Calu3 (cell line): ENCODE measurements at places on chromosomes 13 and 19. TPM values are rescaled to one million over a fixed set of nuclear protein-coding genes. Genes with fewer than 3 reads are reported as not detected.
A peak's percentile ranks its signal among the peaks of the same experiment; 100 is the strongest.

The LIM2 gene
- not detected in 2 replicates for total RNA-seq

The ZNF726 gene
- 9.7 and 10.0 TPM in 2 replicates for total RNA-seq

GRCh38 chr19:18380843-18381242, 5.1 kb upstream of the GDF15 start:
- no peak overlapping the region for H3K4me3 ChIP-seq
- H3K36me3 ChIP-seq, result peaks cover 19% of the 10 kb centered on the region
- peaks cover 7% of the 10 kb centered on the region for H3K4me1 ChIP-seq
- peak overlapping the region; percentile 91 for H3K27ac ChIP-seq

GRCh38 chr13:48594096-48594815, 59.5 kb upstream of the CYSLTR2 start:
- peaks cover 70% of the 10 kb centered on the region for H3K4me1 ChIP-seq
- H3K4me3 ChIP-seq, result no peak overlapping the region
- peaks cover 28% of the 10 kb centered on the region for H3K36me3 ChIP-seq
- peak overlapping the region; percentile 90 for H3K27ac ChIP-seq

The KL gene
- total RNA-seq, result 0.52 and 0.83 TPM in 2 replicates

DNA sequence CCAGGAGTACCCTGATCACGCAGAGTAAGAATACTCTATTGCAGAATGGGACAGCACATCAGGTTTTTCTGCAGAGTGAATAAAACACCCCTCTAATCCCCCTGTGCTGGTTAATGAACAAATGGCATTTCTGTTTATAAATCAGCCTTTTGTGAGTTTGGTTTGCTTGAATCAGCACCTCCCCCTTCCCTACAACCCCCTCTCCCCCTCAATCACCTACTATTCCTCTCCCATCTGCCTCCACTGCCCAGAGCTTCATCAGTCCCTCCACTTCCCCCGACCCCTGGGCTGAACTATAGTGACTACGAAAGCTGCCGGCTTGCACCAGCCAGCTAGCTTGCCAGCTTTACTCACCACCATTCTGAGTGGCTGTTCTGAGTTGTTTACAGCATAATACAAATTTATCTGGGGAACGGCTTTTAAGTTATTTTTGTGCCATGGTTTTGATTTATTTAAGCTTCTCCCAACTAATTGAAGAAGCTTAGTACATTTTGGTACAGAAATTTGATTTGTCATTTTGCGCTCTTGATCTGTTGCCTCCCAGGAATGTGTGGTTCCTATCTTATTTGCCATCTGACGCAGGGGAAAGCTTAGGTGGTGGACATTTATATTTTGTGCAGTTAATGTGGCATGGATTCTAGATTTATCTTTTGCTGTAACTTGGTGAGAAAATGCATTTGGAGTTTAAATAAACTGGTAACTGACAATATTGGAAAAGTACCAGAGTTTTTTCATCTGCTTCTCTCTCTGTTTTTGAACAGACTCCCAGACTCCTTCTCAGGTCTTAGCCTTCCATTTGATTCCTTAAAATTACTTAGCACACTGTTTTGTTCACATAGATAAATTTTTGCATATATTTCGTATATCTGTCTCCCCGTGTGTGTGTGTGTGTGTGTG, 41.7 kb upstream of the WDFY2 start:
- no peaks in the 10 kb centered on the region for H3K36me3 ChIP-seq
- no peak overlapping the region for H3K27ac ChIP-seq
- H3K4me3 ChIP-seq, result peak overlapping the region; percentile 47

DNA sequence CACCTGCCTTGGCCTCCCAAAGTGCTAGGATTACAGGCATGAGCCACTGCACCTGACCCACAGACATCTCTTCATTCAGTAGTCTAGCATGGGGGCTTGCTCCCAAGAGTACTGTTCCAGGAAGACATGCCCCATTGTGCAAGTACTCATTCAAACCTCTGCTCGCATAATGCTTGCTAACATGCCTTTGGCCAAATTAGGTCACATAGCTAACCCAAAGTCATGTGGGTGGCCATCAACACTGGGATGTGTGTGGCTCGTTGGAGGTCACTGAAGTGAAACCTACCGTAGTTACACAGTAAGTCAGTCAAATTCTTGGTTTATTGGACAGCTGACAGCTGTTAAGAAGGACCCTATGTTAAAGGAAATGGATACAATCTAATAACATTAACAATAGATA, 20.3 kb downstream of the RFXAP start:
- H3K27me3 ChIP-seq, result no peaks in the 10 kb centered on the region
- peaks cover 5% of the 10 kb centered on the region for H3K36me3 ChIP-seq
- no peaks in the 10 kb centered on the region for H3K4me1 ChIP-seq
- no peak for DNase-seq
- no peak overlapping the region for H3K27ac ChIP-seq
- no peak overlapping the region for H3K4me3 ChIP-seq

The ZNF558 gene
- 12.3 and 13.2 TPM in 2 replicates for total RNA-seq

The ADGRE1 gene
- total RNA-seq, result not detected in 2 replicates

The MYCBP2 gene
- total RNA-seq, result 22.0 and 22.6 TPM in 2 replicates

The RUBCNL gene
- not detected in 2 replicates for total RNA-seq

DNA sequence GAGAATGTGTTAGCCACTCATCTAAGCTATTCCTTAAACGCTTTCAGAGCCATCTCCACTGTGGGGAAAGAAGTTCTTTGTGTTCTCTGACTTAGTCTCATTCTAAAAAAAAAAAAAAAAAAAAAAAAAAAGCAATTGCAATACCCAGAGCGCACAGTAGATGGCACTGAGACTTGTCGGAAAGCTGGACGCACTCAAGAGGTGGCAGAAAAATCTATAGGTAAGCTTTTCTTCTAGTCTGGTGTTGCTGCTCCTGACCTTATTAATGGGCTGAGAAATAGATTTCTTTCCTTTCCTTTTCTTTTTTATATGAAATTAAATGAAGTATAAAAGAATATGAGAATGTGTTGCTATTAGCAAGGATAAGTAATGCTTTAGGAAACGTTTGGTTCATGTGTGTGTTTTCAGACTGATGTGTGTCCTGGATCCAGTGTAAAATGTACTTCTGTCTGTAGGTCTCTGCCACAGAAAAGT, 4.7 kb upstream of the GJB2 start:
- DNase-seq, result no peak
- H3K27me3 ChIP-seq, result peaks cover 21% of the 10 kb centered on the region
- no peaks in the 10 kb centered on the region for H3K36me3 ChIP-seq
- H3K4me1 ChIP-seq, result peaks cover 9% of the 10 kb centered on the region
- no peak overlapping the region for H3K4me3 ChIP-seq

- no peak for DNase-seq
- H3K4me1 ChIP-seq, result peaks cover 10% of the 10 kb centered on the region
- H3K4me3 ChIP-seq, result no peak overlapping the region
- H3K27me3 ChIP-seq, result no peaks in the 10 kb centered on the region
Observed at GRCh38 chr13:108345016-108345415, 75.5 kb downstream of the TNFSF13B start.

GRCh38 chr13:27408074-27408473, 16.3 kb upstream of the GTF3A start:
- peaks cover 12% of the 10 kb centered on the region for H3K4me1 ChIP-seq
- H3K4me3 ChIP-seq, result no peak overlapping the region
- H3K27me3 ChIP-seq, result peaks cover 59% of the 10 kb centered on the region
- no peak for DNase-seq
- H3K36me3 ChIP-seq, result no peaks in the 10 kb centered on the region

GRCh38 chr13:64556376-64556775, 2673.8 kb downstream of the PCDH9 start:
- no peaks in the 10 kb centered on the region for H3K4me1 ChIP-seq
- H3K27me3 ChIP-seq, result no peaks in the 10 kb centered on the region
- no peak for DNase-seq
- H3K27ac ChIP-seq, result no peak overlapping the region
- no peaks in the 10 kb centered on the region for H3K36me3 ChIP-seq

GRCh38 chr13:24539500-24540165, 27.1 kb upstream of the PARP4 start:
- peaks cover 28% of the 10 kb centered on the region for H3K27me3 ChIP-seq
- H3K27ac ChIP-seq, result no peak overlapping the region
- no peak overlapping the region for H3K4me3 ChIP-seq

- no peak overlapping the region for H3K27ac ChIP-seq
- DNase-seq, result no peak
- H3K4me3 ChIP-seq, result no peak overlapping the region
- H3K4me1 ChIP-seq, result peaks cover 47% of the 10 kb centered on the region
- H3K27me3 ChIP-seq, result no peaks in the 10 kb centered on the region
Observed at GRCh38 chr13:46666727-46667456, 113.9 kb downstream of the LRCH1 start.

- peak overlapping the region; percentile 72 for H3K4me3 ChIP-seq
- no peak for DNase-seq
- no peaks in the 10 kb centered on the region for H3K4me1 ChIP-seq
- H3K27me3 ChIP-seq, result peaks cover 13% of the 10 kb centered on the region
- H3K36me3 ChIP-seq, result peaks cover 11% of the 10 kb centered on the region
Observed at GRCh38 chr19:2978166-2978767, 903 bp downstream of the TLE6 start.

DNA sequence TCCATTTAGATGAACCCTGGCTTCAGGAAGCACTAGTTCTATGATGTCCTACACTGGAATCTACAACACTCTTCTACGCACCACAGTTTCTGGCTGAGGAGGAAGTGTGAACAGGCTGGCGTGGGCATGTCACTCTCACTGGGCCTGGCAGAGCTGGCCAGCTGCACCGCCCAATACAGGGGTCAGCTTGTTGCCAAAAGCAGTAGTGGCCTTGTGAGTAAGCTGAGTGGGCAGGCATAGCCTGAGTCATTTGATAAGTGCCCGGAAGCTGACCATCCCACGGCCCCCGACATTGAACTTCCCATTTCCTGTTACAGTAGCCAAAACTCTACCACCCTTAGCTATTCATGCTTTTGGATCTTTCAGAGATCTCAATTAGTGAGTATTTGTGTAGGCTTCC, 240.9 kb upstream of the SERP2 start:
- DNase-seq, result peak; percentile 39
- H3K27me3 ChIP-seq, result no peaks in the 10 kb centered on the region
- no peaks in the 10 kb centered on the region for H3K36me3 ChIP-seq
- H3K27ac ChIP-seq, result peak overlapping the region; percentile 65
- no peak overlapping the region for H3K4me3 ChIP-seq
- peaks cover 26% of the 10 kb centered on the region for H3K4me1 ChIP-seq

GRCh38 chr13:60220072-60220471, 56.3 kb upstream of the DIAPH3 start:
- H3K36me3 ChIP-seq, result no peaks in the 10 kb centered on the region
- H3K4me3 ChIP-seq, result no peak overlapping the region
- H3K4me1 ChIP-seq, result no peaks in the 10 kb centered on the region
- no peak for DNase-seq

The AMER2 gene
- total RNA-seq, result not detected in 2 replicates

DNA sequence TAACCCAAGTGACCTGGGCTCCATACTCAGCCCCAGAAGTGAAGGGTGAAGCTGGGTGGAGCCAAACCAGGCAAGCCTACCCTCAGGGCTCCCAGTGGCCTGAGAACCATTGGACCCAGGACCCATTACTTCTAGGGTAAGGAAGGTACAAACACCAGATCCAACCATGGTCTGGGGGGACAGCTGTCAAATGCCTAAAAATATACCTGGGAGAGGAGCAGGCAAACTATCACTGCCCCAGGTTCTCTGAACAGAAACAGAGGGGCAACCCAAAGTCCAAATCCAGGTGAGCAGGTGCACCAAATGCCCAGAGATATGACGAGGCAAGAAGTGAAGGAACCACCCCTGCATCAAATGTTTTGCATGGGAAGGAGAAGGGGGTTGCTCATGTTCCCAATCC, 6.1 kb upstream of the CEACAM7 start:
- no peak overlapping the region for H3K27ac ChIP-seq
- H3K4me3 ChIP-seq, result no peak overlapping the region
- peaks cover 21% of the 10 kb centered on the region for H3K27me3 ChIP-seq
- H3K36me3 ChIP-seq, result peaks cover 13% of the 10 kb centered on the region

DNA sequence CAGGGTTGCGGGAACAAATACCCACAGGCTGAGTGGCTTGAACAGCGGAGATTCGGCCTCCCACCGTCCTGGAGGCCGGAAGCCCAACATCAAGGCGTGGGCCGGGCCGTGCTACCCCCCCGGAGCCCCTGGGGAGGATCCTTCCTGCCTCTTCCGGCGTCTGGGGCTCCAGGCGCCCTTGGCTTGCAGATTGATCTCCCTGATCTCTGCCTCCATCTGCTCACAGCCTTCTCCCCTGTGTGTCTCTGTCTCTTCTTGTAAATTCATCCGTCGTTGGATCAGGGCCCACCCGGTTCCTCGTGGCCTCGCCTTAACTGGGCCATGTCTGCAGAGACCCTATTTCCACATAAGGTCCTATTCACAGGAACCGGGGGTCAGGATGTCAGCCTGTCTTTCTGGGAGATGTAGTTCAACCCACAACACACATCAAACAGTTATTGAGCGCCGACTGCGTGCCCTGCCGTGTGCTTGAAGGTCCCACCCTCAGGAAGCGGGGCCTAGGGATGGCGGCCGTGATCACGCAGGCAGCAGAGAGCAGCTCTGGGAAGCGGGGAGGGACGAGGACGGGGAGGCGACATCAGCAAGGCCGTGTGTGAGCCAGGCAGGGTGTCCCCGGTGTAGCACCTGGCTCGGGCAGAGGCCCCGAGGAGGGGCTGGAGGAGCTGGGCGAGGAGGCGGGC, 21.3 kb downstream of the HCN2 start:
- no peak overlapping the region for H3K27ac ChIP-seq
- no peak overlapping the region for H3K4me3 ChIP-seq
- no peaks in the 10 kb centered on the region for H3K27me3 ChIP-seq

The GNA15 gene
- total RNA-seq, result 5.9 and 6.5 TPM in 2 replicates

DNA sequence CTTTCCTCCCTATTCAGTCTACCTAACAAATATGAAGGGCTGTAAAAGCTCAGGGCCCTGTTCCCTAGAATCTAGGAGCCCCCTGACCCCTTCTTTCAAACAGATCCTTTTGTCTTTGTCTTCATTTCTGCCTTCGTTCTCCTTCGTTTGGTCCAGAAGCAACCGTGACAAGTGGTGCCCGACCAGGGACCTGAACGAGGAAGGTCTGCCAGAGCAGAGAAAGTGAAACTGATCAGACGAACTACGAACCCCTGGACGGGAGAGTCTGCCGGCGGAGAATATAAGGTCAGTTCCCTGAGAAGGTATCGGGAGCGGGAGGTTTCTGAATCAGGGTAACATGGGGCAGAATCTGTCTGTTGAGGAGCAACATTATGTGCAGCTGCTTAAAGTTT, 751 bp downstream of the ERVK3-1 start:
- peaks cover 21% of the 10 kb centered on the region for H3K4me1 ChIP-seq
- peak overlapping the region; percentile 99 for H3K4me3 ChIP-seq
- peak overlapping the region; percentile 96 for H3K27ac ChIP-seq
- H3K27me3 ChIP-seq, result no peaks in the 10 kb centered on the region
- peak; percentile 30 for DNase-seq

The ZNF100 gene
- total RNA-seq, result 9.1 and 9.4 TPM in 2 replicates

DNA sequence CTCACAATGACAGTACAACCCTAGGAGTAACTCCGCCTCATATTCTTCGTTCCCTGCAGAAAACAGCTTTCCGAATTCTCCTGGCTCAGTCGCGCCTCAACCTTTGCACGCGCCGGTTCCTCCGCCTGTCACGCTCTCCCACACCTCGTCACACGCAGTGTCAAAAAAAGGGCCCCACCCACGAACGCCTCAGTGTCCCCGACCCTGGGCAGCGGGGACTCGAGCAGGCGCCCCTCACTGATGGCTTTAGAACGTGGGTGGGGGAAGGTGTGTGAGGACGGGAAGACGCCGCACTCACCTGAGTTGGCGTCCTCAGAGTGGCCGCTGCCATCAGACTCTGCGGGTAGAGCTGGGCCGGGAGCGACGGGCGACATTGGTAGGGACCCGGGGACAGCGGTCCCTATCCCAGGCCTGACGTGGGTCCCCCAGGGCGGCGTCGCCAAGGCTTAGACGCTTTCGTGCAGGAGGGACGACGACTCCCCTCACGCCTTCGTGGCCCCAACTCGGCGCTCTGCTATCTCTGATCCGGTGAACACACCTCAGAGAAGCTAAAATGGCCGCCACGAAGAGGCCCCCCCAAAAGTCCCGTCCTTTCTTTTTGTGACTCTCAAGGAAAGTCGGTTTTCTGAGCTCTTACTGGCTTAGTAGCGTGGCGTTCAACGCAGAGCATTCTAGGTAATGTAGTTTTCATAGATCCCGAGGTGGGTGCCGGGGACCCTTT, at the start of gene ZNF154:
ZNF154 (minus strand) TSS at position 564 of the 721 bp plus-strand sequence; CDS start at position 331, 233 bp downstream.
- no peaks in the 10 kb centered on the region for H3K4me1 ChIP-seq
- peaks cover 3% of the 10 kb centered on the region for H3K36me3 ChIP-seq
- H3K27ac ChIP-seq, result no peak within 1 kb of the TSS
- no peaks in the 10 kb centered on the region for H3K27me3 ChIP-seq
- no peak within 1 kb of the TSS for H3K4me3 ChIP-seq
